Liver (tissue), 10 donors: ENCODE measurements at places on chromosomes 1 and 21. TPM values are rescaled to one million over a fixed set of nuclear protein-coding genes. Genes with fewer than 3 reads are reported as not detected.

DNA sequence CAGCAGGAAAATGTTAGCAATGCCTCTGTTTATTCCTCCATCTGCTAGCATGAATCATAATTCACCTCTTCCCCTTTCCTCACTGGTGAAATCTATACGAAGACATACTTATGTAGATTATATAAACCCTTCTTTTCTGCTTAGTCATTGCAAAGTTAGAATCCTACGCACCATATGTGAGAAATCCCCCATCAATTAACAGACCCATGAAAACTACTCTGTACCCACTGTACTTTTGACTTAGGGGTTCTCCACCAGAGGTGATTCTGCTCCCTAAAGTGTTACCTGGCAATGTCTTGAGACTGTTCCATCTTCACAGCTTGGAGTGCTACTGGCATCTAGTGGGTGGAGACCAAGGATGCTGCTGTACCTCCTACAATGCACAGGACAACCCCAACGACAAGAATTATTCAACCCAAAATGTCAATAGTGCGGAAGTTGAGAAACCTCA, 49.6 kb upstream of the KCTD3 start:
- DNase-seq = no peak

- DNase-seq = no peak
These were observed 13.2 kb downstream of the KRTAP26-1 start for GRCh38 chr21:30306884-30307283.

GRCh38 chr1:12761781-12762180, 11.8 kb upstream of the PRAMEF12 start:
- DNase-seq = no peak

GRCh38 chr1:118388301-118388959, 203.4 kb upstream of the SPAG17 start:
- no peak for DNase-seq

The OR2L3 gene
- not detected for polyA plus RNA-seq

DNA sequence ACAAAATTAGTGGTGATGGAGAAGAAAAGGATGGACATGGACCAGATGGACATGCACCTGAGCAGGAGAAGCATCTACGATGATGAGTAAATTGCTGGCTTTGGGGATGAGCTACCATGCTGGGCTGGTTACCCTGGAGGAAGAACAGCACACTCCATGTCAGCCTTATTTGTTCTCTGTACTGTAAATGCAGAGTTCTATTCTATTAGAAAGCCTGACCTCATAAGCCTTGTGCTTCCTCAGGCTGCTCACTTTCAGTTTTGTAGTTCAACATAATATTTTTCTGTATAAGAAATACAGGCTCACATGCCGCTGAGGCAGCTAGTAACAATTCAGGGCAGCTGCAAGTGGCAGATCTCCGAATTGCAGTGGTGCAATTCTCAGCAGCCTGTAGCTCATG, 249.6 kb downstream of the PLA2G4A start:
- DNase-seq = no peak

The RNU1-1 gene
- polyA plus RNA-seq = 16.7 TPM
